ENCODE measurements at places on chromosomes 4 and X. TPM values are rescaled to one million over a fixed set of nuclear protein-coding genes. Genes with fewer than 3 reads are reported as not detected.

Gene USO1
- polyA plus RNA-seq = 290 TPM

Gene SMS
- polyA plus RNA-seq = 86.8 TPM

Gene PRKG2
- 1.0 TPM for polyA plus RNA-seq

Gene FAM47E
- 1.6 TPM for polyA plus RNA-seq

Gene TRPC3
- 1.7 TPM for polyA plus RNA-seq

Gene MAGEA1
- polyA plus RNA-seq = not detected

Gene ATP7A
- polyA plus RNA-seq = 9.0 TPM

Gene CXorf49
- not detected for polyA plus RNA-seq

Gene RPL39
- 3,060 TPM for polyA plus RNA-seq

Gene MAGED4B
- 58.3 TPM for polyA plus RNA-seq

Gene CTPS2
- polyA plus RNA-seq = 23.4 TPM

Gene SPANXN2
- polyA plus RNA-seq = not detected

GRCh38 chrX:105610411-105610810, 211.9 kb upstream of the NRK start:
- DNase-seq = no peak

DNA sequence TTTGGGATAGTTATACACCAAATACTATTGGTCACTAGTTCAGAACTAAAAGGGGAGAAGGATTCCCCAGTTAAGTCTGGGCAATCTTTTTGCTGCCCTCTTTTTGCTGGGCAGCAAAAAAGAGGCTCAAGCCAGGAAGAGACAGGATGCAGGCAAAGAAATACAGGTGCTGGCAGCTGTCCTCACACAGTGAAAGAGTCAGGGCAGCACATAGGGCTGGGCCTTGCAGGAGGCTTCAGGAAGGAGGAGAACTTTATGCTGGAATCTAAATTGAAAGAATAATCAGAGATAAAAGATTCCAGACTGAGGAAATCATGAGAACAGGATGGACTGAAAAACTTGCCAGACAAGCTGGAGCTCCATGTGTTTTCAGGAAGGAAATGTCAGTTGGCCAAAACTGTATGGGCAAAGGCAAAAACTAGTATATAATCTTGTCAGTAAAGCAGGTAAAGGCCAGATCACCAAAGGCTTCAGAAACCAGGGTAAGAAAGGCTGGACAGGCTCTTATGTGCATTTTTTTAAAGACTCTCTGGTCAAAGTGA, 46.8 kb downstream of the PDGFC start:
- DNase-seq = no peak

- DNase-seq = no peak
Measured at GRCh38 chrX:11446336-11446735, 153.1 kb downstream of the AMELX start.

DNA sequence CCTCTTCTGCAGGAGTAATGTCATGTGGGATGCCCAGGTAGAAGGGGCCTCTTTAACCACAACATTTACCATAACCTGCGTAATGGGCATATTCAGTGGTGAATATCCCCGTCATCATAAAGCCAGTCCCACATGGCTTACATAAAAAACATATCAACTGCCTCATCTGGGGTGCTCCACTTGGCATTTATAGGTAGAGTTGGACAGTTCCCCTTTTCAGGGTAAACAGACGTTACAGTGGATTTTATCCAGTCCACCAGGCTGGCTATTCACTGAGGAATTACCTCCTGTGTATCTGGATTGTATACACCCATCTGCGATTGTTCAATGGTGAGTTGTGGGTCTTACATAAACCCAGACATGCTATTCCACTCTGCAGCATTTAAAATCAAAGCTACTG, 70.7 kb upstream of the ANKRD17 start:
- DNase-seq = no peak

- DNase-seq = no peak
Measured at GRCh38 chrX:154488336-154489075, 1.9 kb downstream of the SLC10A3 start.

- DNase-seq = no peak
Measured at GRCh38 chr4:186920992-186921391, 197.3 kb upstream of the FAT1 start.

- no peak for DNase-seq
Measured at GRCh38 chrX:19728915-19729314, 158.5 kb downstream of the SH3KBP1 start.

DNA sequence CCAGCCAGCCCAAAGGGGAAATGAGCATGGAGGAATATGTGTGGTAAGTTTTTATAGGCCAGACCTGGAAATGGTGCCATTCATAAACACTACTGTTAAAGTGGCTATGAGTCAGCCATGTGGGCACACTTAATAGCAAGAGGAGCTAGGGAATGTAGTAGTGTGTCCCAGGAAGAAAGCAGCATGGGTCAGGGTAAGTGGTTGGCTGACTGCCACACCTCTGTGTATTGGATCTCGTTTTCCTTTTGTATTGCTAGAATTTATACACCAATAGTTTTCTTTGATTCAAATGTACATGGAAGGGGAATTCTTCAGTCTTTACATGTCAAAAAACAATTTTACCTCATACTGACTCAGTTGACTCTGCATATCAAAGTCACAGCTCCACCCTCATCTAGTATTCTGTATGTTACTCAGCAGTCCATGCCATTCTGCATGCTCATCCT, 22.9 kb upstream of the SGMS2 start:
- DNase-seq = no peak

GRCh38 chr4:161444626-161445025, 719.2 kb downstream of the FSTL5 start:
- peak; percentile 5 for DNase-seq

DNA sequence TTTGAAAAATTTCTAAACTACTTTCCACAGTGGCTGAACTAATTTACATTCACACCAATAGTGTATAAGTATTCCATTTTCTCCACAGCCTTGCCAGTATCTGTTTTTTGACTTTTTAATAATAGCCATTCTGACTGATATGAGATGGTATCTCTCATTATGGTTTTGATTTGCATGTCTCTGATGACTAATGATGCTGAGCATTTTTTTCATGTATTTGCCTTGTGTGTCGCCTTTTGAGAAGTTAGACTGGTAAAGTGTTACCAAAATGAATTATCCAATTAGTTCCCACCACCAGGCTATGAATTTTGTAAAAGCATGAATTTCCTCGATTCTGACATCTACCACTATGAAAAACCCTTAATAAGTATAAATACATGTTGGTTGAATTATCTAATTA, 242.2 kb upstream of the GK2 start:
- DNase-seq = no peak

DNA sequence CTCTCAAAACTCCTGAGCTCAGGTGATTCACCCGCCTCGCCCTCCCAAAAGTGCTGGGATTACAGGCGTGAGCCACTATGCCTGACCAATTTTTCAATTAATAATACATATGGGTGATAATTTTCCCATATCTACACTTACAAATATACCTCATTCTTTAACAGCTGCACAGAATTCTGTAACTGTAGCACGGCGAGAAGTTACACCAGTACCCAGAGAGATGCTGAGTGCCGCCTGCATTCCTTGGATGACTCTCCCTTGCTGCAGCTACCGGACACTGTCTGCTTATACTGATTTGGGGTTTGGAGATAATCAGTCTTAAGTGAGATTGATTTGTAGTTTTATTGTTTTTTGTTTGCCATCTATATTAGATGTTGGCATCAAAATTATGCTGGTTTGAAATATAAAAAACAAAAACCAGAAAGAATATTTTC, 5.8 kb downstream of the TIFA start:
- no peak for DNase-seq

DNA sequence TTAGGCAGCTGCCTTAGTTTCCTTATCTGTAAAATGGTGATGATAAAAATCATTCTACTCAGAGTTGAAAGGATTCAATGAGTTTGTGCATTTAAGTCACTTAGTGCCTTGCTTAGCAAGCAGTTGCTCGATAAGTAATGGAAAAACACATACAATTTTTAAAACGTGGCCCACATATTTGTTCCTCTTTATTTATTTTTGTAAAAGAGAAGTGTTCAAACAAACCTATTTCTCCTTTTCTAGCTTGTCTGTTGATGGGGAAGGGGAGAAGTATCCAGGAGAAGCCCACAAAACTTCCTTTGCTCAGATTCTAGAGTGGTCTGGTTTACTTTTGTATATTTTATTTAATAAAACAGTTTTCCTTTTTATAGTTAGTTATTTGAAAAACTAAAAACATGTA, 3.3 kb upstream of the HPGDS start:
- no peak for DNase-seq

DNA sequence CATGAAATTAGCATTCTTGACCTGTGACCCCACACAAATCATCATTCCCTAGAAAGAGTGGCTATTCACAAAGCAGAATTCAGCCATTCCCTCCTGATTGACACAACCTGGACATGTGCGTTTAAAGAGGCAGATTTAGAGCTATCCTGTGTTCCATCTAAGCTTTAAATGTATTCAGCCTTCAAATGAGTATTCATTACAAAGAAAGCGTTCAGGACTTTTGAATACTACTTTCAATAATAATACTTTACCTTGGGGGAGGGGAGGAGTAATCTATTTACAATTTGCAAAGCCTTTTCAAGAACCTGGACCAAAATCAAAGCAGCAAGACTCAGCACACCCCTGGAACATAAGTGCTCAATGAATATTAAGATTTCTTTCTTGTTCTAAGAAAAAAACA, 22.5 kb upstream of the GPC4 start:
- no peak for DNase-seq

GRCh38 chr4:7932287-7932686, 7.4 kb downstream of the AFAP1 start:
- DNase-seq = no peak

GRCh38 chr4:169912996-169913395, 113.2 kb downstream of the MFAP3L start:
- no peak for DNase-seq

- peak; percentile 73 for DNase-seq
Measured at GRCh38 chr4:1055721-1056590, 44.5 kb downstream of the FGFRL1 start.

GRCh38 chr4:83361416-83362103, 26.9 kb upstream of the HPSE start:
- no peak for DNase-seq

GRCh38 chrX:37425370-37425769, 76.2 kb downstream of the PRRG1 start:
- no peak for DNase-seq

DNA sequence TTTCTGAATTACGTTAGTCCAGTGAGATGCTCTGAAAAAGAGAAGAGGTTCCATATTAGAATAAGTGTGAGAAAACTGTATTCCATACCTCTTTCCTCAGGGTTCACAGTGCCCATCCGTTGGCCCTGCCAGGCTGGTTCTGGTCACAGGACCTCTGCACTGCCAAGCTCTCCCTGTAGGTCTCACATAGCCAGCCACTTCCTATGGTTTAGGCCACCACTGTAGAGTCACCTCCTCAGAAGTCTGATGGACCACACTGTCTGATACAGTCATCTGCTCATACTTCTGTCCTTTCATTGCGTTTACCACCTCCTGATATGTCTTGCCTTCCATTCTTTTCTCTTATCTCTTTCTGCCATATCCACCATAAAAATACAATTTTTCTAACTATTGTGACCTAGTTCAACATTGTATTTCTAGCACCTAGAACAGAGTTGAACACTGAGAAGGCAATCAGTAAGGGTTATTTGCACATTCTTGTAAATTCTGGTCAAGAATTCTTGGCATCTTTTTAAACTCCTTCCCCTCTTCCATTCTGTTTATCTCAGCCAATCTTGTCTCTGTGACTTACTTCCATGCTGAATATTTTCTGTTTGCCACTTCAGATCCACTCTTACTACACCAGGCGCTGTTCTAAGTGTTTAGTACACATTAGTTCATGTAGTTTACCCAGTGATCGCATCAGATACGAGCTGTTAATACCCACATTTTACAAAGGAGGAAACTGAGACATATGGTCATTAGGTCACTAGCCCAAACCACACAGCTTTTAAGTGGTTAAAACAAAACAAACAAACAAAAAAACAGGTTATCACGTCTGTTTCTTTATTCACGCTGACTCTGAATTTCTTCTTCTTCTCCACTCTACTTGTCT, 125.6 kb downstream of the CBR4 start:
- no peak for DNase-seq

DNA sequence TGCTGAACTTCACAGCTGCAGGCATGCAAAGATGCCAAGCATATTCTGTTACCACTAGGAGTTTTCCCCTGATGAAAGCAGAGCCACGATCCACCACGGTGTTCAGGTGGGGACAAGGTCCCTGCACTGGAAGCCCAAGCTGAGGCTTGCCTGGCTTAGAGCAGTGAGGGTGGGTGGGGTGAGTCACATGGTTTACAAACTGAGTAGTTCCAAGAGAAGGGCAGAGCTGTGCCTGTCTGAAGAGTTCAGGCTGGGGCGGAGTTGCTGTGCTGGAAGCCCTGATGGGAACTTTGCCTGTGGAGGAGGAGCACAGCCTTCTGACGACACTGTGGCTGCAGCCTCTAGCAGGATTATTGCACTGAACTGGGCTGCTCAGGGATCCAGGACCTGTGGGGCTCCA, 45.5 kb downstream of the FAM9B start:
- DNase-seq = peak; percentile 15

GRCh38 chr4:106953036-106953705, 82.9 kb downstream of the DKK2 start:
- no peak for DNase-seq

DNA sequence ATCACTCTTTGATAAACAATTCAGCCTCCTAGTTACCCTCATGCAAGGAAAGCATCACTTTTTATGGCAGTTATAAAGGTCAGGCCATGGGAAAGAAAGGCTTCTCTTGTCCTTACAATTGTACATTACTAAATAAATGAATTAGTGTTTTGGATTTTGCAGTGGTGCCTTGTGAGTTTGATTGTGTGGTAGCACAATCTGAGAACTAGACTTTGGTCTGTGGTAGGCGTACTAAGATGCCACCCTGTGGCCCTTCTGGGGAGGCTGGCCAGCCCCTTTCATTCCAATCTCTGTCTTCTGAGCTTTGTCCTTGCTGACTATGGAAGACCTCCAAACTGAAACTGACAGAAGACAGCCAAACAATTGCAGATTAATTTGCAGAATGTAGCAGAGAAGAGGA, 14.6 kb upstream of the HNRNPD start:
- no peak for DNase-seq

DNA sequence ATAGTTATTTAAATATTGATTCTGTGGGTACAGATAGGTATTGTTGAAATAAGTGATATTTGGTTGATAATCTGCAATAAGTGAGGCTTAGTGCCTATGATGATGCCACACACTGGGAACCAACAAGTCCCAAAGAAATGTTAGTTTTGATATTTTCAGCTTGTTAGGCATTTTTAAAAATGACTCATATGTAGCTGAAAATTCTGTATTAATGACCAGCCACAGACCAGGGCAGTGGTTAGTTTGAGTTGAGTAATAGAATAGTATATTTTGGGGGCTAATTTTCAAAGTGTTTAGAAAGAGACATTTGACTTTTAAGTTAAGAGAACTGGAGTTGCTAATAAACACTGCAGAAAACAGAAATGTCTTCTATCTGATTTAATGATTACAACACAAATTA, 9.4 kb downstream of the INTU start:
- no peak for DNase-seq

DNA sequence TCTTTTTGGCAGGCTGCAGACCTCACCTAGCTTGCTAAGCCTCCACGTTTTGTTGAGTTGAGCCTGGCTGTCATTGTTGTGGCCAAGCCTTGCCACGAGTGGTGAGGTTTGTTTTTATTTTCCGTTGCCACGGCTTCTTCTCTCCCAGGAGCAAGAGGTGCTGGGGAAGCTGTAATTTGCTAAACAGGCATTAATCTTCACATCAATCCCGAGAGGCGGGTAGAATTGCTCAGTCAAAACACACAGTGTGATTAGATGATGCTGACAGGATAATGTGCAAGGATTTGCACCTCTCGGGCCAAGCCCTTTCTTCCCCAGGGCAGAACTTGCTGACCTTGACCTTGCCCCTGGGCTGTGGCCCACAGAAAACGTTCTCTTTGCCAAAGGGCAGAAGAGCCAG, 72.2 kb upstream of the ATP6AP2 start:
- no peak for DNase-seq

- DNase-seq = no peak
Measured at GRCh38 chrX:111376897-111377578, 35.0 kb downstream of the DCX start.

All from muscle of back (tissue), 13 donors.